Endothelial cell (in vitro differentiated cells): ENCODE measurements at places on chromosomes 13 and 19.

GRCh38 chr13:33057019-33057780 is 41.0 kb downstream of the KL start:
- DNase-seq: peak; percentile 32

GRCh38 chr13:98664047-98664446 is 87.1 kb upstream of the STK24 start:
- no peak for DNase-seq

DNA sequence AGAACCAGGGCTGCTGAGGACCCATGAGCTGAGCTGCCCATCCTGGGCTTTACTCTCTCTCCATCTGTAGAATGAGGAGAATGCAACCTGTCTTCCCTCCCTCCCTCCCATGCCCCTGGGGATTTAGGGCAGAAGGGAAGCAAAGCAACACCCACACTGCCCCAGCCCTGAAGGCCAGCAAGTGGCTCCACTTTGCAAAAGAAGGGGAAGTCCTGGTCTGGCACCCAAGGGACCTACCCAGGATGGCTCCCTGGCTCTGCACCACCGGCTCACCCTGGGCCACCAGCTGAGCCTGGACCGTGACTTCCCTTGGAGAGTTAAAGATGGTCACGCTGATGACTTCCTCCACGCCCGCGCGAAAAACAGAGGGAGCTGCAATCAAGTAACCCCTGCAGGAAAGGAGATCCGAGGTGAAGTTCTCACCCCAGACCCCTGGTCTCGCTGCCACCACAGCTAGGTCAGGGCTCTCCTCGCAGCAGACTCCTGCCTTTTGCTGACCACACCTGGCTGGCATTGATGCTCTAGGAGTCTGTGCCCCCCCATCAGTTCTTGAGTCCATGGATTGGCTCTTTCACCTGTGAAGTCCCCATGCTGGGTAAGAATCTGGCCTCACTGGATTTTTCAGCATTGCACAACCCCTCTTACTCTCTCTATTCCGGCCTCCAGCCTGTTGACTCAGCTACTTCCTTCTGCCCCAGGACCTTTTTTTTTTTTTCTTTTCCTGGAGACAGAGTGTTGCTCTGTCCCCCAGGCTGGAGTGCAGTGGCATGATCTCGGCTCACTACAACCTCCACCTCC is 4.6 kb downstream of the CPAMD8 start:
- DNase-seq: no peak

DNA sequence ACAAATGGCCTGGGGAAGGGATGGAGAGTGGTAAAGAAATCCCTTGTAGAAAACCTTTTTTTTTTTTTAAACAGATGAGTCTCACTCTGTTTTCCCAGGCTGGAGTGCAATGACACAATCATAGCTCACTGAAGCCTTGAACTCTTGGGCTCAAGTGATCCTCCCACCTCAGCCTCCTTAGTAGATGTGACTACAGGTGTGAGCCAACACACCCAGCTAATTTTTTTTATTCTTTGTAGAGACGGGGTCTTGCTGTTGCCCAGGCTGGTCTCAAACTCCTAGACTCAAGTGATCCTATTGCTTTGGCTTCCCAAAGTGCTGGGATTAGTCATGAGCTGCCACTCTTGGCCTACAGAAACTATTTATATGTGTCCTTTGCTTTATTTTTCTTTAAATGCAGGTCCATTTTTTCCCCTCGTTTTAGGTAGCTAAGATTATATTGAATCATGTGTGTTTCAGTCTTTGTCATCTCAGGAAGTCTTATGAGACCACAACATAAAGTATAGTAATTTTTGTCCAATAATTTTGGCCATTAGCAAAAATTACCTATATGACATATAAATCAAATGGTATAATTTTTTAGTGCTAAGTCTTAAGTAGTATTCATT is 10.5 kb downstream of the LPAR6 start:
- no peak for DNase-seq

DNA sequence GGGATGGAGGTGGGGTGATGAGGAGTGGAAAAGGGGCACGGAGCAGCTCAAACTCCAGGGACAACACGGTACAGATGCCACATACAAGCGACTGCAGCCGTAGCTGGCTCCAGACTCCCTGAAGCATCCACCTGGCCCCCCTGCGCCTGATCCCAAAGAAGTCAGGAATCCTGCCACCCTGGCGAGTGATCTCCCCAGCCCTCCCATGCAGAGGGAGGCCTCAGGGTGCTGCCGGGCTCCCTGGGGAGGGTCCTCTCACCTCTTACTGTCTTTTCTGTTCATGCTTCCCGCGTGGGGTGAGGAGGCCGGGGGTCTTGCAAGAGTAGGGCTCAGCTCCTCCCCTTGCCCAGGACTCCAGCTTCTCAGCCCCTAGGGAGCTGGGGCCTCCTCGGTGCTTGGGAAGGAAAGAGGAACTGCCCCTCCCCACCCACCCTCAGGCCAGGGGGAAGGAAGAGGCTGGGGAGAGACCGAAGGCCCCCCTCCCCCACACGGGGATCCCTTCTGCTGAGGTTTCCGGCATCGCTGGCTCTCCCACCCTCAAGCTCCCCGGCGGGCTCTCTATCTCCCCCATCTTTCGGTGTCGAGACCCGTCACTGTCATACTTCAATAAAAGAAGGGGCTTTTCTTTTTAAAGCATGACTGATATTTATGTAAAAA is at the start of gene RASGRP4:
TSS of gene RASGRP4 (minus strand) at position 410 of the 657 bp plus-strand sequence. CDS start at position 282, 128 bp downstream.
- no peak for DNase-seq

DNA sequence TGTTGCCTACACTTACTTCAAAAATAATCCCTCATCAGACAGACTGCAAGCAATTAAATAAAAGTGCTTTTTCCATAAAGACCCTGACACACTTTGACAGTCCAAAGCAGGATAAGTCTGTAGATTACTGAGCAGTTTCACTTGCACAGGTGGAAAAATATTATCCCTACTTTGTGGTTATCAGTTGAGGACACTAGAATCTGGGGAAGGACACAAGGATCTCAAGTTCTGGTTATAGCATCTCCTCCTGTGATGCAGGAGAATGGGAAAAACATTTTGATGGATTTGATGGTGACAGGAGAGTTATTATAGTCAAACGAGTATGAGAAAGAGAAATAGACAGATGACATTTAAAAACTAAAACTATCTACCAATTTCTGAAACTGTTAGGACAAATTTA is 122.9 kb upstream of the PCDH9 start:
- DNase-seq: no peak

DNA sequence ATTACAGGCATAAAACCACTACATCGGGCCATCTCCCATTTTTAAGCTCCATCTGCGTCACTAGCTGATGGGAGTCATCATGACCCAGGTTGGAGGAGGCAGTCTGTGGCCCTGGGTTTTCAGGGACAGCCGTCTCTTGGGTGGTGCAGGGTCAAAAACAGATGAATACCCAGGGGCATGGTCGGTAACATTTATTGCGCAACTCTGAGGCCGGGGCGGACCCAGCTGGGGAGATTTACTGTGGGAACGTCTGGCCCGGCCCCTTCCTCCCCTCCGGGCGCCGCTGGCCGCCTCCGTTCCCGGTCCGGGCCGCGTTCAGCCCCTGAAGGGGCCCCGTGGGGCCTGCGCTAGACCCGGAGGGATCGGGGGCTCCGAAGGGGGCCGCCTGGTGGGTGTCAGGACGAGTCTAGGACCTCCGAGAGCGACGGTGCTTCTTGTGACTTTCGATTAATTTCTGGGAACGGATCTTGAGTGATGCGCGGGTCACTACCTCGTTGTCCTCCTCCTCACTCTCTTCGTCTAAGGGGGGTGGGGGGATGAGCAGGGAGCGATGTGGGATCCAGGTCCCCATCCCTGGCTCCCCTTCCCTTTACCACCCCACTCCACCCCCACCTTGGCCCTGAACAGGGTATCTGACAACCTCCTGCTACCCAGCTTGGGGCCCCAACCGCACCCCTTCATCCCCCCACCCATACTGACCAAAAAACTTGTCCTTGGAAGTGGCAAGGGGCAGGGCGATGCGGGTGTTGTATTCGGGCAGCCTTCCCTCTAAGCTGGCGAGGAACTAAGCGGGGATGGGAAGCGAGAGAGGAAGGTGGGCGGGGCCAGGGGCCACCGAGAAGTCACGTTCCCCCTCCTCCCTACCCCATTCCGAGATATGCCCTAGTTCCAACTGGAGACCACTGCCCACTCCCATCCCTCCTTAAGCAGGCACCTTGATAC is 1.6 kb upstream of the RGL3 start:
- DNase-seq: no peak

- no peak for DNase-seq
Measured at GRCh38 chr13:46369506-46370277, 17.4 kb downstream of the RUBCNL start.

- DNase-seq: peak; percentile 82
Measured at GRCh38 chr13:78603240-78603957, at the start of gene POU4F1. Gene POU4F1 (minus strand): TSS chr13:78603552. CDS start chr13:78603326, 226 bp downstream.
